ENCODE measurements at places on chromosomes 1 and 21.

DNA sequence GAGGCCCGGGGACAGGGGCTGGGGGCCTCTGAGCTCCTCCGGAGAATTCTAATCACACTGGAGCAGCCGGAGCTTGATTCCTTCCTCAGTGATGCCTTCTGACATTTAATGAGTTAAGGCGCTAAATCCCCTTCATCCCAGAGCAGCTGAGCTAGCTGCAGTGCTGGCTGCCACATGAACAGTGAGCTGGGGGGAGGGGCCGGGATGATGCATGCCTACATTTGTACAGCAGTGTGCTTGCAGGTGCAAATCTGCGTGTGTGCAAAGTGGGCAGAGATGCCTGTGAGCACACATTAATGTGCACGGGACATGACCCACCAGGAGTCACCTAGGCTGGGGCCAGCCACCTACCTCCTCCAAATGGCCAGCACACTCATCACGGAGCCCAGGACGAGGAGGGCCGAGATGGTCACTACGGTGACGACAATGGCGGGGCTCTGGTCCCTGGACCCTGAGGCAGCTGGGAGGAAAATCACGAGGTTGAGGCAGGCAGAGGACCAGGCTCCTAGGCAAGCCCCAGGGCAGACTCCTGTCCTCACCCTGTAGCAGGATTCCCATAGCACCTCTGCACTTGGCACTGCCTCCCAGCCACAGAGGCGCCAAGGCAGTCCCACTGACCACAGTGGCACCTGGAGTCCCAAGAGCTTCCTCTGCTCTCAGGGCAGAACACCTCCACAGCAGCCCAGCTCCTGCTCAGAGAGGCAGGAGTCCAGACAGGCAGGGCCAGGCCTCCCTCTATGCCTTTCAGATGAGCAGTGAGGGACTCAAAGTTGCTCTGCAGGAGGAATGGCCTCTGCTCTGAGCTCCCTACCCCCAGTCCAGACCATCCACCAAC lies 34.7 kb downstream of the CDCA8 start:
- DNase-seq, result no peak

- DNase-seq, result no peak
These were observed 149.2 kb upstream of the FOXD3 start for GRCh38 chr1:63173161-63173560.

DNA sequence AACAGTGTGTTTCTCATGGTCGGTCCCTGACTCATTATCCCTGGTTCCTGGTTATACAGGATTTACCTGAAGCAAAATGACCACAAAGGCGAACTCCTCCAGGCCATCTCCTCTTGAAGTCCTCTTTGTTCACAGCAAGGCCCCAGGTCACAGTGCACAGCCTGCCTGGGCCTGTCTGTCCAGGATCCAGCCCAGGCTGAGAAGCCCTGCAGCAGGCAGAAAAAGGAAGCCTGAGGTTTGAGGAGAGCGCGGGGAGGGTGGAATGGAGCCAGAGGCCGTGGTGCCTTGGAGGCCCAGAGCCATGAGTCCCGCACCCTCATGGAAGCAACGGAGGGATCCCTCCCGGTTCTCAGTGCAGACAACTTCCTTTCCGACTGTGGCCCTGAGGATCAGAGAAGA lies 136.8 kb upstream of the IRF2BP2 start:
- DNase-seq, result no peak

DNA sequence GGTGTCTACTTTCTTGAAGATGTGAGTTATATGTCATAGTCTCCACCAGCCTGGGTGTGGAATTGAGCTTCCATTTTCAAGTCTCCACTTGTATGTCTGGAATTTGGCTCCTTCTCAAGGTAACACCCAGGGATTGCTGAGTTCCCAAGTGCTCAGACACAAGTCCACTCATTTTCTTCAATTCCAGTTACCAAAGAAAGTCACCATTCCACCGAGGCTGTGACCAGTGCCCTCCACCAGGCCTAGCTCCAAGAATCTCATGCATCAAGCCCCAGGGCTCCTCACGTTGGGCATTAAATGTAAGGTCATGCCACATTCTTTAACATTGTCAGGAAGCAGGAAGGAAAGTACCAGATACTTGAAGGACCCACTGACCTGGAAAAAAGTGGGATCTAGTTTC lies 2.4 kb upstream of the RAB4A start:
- no peak for DNase-seq

DNA sequence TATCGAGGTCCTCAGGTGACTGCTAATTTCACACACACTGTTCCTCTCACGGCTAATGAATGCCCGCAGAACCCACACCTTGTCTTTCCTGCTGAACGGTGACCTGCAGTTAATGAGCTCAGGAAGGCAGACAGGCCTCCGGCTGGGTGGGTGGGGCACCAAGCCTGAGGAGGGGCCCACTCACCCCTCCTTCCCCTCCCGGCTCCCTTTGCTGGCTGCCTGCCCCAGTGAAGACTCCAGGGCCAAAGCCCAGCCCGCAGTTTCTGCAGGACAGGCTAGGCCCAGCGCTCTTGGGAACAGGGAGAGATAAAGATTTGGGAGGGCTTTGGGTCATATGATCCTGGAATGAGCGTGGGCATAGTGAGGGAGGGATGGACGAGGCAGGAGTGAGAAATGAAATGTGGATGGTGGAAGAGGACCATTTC lies 26.4 kb downstream of the FOXO6 start:
- no peak for DNase-seq

- no peak for DNase-seq
These were observed 77.9 kb downstream of the GALNT2 start for GRCh38 chr1:230144758-230145504.

GRCh38 chr1:150487763-150488115 lies 520 bp downstream of the TARS2 start:
- no peak for DNase-seq

DNA sequence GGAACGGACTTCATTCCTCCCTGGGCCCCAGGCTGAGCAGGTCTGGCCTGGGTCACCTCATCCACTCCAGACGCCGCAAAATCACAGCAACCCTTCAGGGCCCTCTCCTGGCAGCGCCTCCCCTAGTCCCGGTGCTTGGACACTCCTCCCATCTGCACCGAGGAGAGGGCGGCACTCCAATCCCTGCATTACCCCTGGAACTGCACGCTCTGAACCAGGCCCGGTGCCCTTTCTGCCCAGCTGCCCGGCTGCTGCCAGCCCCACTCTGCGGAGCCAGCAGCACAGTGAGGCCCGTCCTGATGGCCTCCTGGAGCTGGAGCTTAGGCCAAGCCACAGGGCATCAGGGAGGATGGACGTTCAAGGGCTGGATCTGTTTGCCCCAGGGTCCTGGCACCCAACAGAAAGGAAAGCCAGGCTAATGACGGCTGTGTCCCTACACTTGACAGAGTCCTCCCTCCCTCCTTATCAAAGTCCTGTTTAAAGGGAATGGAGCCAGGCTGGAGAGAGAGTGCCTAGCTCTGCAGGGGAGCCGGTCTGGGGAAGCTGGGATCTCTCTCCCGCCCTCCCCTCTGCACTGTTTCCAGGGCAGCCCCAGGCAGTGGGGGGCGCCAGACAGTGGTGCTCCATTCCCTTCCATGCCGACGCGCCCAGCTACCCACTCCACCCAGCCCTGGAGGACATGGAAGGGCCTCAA lies 12.7 kb downstream of the COL6A2 start:
- DNase-seq, result no peak

DNA sequence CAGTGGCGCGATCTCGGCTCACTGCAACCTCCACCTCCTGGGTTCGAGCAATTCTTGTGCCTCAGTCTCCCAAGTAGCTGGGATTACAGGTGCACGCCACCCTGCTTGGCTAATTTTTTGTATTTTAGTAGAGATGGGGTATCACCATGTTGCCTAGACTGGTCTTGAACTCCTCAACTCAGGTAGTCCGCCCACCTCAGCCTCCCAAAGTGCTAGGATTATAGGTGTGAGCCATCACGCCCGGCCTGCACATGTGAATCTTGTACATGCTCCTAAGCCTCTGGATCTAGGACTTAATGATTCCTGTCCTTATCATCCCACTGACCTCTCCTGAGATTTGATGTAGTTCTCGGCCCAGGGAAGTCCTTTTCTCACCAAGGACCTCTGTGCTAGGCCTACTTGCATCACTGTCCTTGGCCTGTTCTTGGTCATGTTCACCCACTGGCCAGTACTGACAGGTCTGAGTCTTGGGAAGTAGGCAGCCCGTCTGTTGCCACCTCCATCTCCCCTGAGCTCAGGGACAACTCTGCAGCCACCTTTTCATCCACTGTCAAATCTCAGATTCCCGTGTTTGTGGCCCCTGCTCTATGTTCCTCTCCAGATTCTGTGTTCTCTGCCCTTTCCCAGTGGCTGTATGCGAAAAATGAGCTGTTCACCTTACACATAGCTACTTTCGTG lies 9.4 kb downstream of the HYI start:
- DNase-seq, result no peak

DNA sequence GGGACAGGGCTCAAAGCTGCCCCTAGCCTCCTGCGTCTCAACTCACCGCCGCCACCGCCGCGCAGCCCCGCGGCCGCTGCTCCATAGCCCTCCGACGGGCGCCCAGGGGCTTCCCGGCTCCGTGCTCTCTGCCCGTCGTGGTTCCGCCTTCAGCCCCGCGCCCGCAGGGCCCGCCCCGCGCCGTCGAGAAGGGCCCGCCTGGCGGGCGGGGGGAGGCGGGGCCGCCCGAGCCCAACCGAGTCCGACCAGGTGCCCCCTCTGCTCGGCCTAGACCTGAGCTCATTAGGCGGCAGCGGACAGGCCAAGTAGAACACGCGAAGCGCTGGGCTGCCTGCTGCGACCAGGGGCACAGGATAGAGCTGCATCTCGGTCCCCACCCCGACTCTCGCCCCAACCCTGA lies at the start of gene TNFRSF25:
Gene TNFRSF25, minus strand, starts transcription at position 151 of the 400 bp plus-strand sequence. Its CDS starts 66 bp downstream, at position 85.
- DNase-seq, result no peak

- DNase-seq, result no peak
These were observed 311.5 kb downstream of the KIF26B start for GRCh38 chr1:245466261-245466660.

GRCh38 chr1:45621501-45621836 lies 2.4 kb downstream of the CCDC17 start:
- no peak for DNase-seq

DNA sequence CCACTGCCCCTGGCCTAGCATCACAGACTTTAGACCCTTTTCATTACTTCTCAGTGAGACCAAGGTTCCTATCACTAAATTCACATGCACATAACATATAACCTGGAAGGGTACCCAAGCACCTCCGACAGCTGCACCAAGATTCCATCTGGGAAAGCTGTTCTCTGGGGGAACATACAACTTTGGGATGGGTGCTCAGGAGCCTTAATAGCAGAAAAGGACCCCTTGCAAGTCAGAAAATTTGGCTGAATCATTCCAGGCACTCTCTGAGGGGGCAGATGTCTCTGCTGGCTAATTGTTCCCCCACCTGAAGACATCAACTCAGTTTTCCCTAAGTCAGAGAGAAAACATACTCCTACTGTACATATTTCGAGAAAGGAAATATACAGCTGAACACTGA lies 41.3 kb upstream of the PSEN2 start:
- DNase-seq, result no peak

GRCh38 chr1:11072216-11072917 lies 12.5 kb upstream of the SRM start:
- DNase-seq, result no peak

DNA sequence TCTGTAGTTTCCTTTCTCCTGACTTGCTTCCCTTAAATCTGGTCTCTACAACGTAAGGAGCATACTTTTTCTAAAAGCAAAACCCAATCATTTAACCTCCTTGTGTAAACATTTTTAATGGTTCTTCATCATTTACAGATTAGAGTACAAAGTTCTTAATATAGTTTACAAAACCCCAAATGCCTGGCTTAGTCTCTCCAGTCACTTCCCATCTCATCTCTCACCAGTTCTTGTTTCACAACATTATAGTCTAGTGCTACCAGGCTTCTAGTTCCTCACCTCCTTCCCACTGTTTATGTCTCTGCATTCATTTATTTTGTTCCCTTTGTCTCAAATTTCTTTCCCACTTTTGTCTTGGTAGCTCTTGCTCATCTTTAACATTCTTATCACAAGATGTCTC lies 168.4 kb downstream of the FASLG start:
- no peak for DNase-seq

DNA sequence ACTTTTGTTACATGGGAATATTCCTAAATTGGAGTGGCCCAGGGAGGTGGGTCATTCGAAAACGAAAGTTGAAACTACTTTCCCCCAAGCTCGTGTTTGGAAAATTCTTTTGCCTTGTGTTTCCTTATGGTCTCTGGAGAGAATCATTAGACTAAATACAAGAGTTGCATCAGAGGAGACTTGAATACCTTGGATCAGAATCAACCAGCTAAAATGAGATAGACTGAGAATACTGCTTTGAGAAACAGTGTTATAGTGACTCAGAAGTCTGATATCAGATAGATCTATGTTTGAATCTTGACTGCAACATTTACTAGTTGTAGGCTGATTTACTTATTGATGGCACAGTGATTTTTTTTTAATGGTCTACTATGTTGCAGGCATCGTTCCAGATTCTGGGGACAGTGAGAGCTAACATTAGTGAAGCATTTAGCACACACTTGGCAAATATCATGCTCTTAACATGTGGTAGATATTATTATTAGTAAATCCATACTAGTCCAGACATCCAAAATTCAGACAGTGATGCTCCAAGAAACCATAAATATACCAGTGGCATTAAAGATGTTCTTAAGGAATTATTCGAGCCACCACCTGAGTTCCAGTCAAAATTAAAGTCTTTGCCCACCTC lies 12.9 kb upstream of the ACTN2 start:
- DNase-seq, result no peak

DNA sequence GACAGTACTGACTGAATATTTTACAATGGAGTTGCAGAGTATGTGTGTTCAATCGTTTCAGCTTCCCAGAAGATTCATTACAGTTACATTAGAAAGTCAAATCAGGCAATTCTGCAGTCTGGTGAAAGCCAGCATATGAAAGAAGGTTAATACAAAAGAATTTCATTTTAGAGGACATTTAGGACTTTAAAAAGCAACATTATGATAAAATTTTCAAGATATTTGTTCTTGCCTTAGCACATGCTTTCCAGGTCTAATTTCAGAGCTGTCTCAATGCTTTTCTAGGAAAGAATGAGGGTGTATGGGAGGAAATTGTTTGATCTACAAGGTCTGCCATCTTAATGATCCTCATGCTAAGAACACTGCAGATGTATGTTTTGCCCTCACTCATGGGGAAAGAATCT lies 63.2 kb downstream of the RERE start:
- no peak for DNase-seq

- DNase-seq, result no peak
These were observed 10.9 kb downstream of the LSS start for GRCh38 chr21:46217511-46218196.

- DNase-seq, result no peak
These were observed 11.1 kb downstream of the INSRR start for GRCh38 chr1:156847591-156848460.

- no peak for DNase-seq
These were observed 1.6 kb downstream of the CAPZB start for GRCh38 chr1:19483691-19484090.

GRCh38 chr21:43608225-43608624 lies 51.1 kb downstream of the HSF2BP start:
- DNase-seq, result no peak

DNA sequence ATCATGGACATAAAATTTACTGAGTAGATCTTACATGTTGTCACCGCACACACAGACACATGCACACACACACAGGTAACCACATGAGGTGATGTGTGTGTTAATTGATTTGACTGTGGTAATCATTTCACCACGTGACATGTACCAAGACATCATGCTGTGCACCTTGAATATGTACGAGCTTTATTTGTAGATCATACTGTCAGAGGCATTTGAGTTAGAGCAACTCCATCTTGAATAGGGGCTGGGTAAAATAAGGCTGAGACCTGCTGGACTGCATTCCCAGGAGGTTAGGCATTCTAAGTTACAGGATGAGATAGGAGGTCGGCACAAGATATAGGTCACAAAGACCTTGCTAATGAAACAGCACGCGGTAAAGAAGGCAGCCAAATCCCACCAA lies 31.7 kb upstream of the TRIM17 start:
- DNase-seq, result no peak
